Activated naive CD4-positive, alpha-beta T cell treated with anti-CD3 and anti-CD28 coated beads, Interleukin-2, amount 50 U/mL, for 16 hours (primary cell): ENCODE measurements at places on chromosomes 4 and X.

DNA sequence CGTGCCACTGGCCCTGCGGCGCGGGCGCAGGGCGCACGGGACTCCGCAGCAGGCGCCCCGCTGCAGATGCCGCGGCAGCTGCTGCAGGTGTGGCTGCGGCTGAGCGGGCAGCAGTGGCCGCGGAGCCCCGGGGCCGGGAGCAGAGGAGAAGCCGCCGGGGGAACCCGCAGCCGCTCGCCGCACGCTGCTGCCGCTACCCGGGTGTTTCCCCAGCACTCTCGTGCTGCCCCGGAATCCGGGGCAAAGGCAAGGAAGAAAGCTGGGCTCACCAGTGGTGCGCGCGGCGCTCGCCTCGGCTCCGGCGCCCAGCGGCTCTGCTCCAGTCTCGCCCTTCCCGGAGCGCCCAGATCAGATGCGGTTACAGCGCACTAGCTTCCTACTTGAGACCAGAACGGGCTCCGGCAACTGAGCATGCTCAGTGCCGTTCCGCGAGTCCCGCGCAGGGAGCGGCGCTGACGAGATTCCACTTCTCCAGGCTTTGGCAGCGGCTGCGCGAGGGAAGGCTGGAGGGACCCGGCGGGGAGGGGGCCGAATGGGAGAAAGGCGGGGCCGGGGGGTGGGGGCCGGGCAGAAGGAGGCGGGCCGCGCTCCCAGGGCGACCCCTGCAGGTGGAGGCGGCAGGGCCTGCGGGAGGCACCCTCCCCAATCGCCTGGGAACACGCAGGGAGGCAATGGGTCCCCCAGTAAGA is at the start of gene APBB2:
APBB2 (minus strand) TSS at position 407 of the 689 bp plus-strand sequence. CDS start 181,288 bp downstream, outside the sequence.
- peak; percentile 55 for DNase-seq

DNA sequence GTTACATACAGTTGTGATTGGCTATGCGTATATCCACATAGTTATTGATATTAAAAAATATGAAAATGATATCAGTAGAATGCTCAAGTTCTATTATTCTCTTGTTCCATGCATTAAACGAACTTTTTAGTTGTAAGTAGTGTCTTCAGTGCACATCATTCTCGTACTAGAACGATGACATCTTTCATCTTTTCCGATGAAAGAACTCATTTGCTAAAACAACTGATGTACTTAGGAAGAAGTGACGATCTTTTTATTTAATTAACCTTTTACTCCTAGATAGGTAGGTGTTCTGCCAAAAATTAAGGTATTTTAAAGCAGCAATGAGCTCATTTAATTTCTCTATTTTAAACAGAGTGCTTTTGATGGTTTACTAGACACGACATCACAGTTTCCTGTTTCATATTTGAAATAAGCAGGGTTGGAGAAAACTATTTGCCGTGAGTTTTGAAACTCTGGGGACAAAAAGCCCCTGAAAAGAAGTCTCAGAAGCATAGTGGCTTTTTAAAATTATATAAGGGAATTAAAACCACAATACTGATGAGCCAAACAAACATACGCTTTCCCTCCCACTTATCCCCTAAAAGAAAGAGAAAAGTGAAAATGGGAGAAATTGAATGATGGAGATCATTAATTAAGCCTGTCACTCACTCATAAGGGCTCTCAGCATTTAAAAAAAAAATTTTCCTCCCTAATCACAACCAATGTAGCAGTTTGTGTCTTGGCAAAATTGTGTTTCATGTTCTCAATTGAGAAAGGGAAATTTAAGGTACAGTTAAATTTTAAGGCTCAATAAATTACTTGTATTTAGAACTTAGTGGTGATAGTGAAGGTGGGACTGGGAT is 25.6 kb downstream of the SPRY1 start:
- DNase-seq = no peak

DNA sequence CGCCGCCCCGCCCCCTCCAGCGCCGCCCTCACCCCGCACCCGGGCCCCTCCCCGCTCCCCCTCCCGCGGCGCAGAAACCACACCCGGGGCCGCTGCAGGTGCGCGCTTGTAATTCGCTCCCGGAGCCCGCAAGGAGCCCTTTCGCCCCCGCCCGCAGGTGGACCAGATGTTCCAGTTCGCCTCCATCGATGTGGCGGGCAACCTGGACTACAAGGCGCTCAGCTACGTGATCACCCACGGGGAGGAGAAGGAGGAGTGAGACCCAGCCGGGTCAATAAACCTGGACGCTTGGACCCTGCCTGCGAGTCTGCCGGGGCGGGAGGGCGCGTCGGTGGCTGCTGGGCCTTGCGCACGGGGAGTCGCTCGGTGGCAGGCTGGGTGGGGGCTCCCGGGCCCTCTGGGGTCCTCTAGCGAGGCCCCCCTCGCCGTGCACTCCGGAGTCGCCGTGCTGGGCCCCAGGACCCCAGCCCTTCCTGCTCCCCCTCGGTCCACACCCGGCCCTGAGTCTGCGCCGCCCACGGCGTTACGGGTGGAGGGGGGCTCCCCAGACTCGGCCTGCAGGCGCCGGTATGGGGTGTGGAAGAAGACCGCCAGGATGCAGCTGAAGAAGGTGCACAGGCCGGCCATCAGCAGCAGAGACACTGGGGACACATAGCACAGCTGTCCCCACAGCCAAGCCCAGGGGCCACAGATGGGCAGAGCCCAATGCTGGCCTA is 7.1 kb downstream of the SLC49A3 start:
- peak; percentile 41 for DNase-seq

DNA sequence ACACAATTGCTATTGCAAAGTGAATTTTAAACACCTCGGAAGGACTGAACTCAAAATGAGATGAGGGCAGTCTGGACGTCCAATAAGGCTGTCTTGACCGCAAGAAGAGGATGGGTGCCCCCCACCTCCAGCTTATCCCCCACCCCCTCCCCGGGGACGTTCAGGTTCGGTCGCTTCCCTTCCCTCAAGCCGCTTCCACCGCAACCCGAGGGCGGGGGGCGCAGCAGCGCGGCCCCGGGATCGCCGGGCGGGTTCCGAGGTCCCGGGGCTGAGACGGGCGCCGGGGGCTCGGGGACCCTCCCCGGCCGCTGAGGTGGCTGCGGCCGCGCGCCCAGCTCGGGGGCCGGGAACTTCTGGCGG is 480 bp downstream of the USP46 start:
- no peak for DNase-seq

DNA sequence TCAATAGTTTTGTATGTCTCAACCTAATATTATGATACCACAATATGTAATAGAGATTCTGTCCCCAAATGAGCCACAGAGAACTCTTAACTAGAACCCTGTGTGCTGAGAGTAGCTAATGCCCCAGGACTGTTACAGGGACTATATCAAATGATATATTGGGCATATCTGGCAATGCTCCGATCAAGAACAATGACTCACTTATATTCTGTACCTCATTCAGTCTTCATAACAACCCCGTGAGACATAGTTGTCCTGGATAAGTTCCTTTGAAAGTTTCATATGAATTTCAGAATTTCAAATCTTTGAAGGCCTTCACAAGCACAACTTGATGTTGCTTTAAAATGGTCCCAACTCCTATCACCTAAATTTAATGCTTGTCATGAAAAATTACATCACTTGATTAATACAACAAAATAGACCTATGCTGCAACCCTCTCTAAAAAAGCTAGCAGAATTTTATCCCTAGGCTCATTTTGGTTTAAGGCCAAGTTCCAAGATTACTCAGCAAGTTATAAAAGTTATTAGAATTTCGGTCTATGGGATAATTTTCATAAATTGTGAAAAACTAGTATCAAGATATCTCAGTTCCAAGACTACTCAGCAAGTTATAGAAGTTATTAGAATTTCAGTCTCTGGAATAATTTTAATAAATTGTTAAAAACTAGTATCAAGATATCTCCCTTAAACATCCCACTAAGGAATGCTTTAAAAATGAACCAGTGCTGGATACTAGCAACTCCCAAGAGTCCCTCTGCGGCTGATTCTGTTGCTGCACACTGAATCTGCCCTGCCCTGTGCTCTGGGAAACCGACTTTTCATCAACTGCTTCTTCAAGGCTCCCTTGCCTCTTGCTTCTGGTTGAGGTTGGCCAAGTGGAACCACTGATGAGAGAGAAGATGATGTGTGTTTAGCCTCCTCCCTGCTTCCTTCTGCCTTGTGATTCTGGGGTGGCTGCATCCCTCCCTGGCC is 6.0 kb upstream of the ANXA3 start:
- DNase-seq = no peak

GRCh38 chr4:109214622-109215301 is 87.7 kb downstream of the COL25A1 start:
- no peak for DNase-seq

DNA sequence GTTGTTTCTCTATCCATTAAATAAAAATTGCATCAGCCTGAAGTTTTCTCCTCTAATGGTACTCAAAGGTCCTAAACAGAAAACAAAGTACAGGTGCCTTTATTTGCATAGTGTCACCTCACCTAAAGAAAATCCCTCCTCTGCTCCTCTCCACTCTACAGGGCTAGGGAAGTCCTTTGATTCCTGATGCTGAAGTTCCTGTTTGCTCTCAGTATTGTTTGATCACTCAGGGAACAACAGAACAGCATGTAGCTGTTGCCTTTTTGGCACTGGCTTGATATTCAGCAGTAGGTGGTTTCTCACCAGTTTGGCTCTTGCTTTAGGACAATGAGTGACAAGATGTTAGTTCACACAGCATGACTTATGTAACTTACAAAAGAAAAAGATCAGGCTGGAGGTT is 156.2 kb upstream of the SLC7A11 start:
- DNase-seq = no peak

- DNase-seq = peak; percentile 38
Observed at GRCh38 chr4:114180481-114180880, 201.0 kb upstream of the ARSJ start.

DNA sequence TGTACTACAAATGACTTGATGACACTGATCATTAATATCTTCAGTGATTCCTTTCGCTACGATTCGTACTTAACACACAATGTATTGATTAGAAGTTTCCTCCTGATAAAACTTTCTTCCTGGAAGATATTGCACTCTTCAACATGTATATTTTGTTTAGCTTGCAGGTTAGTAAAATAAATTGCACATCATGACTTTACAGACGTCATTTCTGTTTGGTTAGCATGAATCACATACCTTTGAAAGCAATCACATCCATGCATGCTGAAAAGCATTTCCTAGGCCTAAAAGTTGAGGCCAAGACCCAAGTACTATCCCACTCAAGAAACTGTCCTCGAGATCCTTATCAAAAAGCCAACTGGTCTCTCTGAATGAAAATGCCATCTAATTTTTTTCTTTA is 1841.0 kb upstream of the PCDH7 start:
- DNase-seq = no peak

DNA sequence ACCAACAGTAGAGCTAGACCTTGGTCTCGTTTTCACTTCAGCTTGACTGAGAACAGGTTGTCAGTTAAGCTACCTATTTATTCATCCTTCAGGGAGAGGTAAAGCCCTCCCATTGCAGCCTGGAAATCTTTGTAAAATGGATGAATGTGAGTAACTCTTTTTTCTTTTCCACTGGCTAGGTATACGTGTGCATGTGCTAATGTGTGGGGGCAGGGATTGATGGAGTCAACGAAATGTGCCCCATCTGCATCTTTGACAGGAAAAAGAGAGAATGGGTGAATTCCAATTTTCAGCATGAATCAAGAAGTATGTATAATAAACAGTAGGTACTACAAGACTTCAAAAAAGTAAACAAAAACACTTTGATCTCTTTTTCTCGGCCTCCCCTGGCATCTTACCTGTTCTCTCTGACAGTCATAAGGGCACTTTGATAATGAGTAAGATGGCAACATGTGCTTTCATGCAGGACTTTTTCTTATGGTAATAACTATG is at the start of gene IL21:
IL21 (minus strand) TSS at position 51 of the 492 bp plus-strand sequence. CDS start 55 bp downstream, outside the sequence.
- DNase-seq = peak; percentile 21

- DNase-seq = no peak
Observed at GRCh38 chr4:185950891-185951290, 118.1 kb upstream of the TLR3 start.

GRCh38 chrX:68536429-68536828 is 37.6 kb downstream of the YIPF6 start:
- DNase-seq = no peak

GRCh38 chr4:119666653-119667091 is 38.1 kb upstream of the PDE5A start:
- DNase-seq = no peak

- DNase-seq = peak; percentile 72
Observed at GRCh38 chr4:123396307-123397143, at the start of gene SPRY1. Gene SPRY1 (plus strand): TSS chr4:123396795. CDS start chr4:123401592, 4,797 bp downstream.

GRCh38 chr4:53590187-53590586 is 1.1 kb downstream of the LNX1 start:
- no peak for DNase-seq

- DNase-seq = no peak
Observed at GRCh38 chrX:119206203-119206602, 29.9 kb upstream of the PGRMC1 start.

DNA sequence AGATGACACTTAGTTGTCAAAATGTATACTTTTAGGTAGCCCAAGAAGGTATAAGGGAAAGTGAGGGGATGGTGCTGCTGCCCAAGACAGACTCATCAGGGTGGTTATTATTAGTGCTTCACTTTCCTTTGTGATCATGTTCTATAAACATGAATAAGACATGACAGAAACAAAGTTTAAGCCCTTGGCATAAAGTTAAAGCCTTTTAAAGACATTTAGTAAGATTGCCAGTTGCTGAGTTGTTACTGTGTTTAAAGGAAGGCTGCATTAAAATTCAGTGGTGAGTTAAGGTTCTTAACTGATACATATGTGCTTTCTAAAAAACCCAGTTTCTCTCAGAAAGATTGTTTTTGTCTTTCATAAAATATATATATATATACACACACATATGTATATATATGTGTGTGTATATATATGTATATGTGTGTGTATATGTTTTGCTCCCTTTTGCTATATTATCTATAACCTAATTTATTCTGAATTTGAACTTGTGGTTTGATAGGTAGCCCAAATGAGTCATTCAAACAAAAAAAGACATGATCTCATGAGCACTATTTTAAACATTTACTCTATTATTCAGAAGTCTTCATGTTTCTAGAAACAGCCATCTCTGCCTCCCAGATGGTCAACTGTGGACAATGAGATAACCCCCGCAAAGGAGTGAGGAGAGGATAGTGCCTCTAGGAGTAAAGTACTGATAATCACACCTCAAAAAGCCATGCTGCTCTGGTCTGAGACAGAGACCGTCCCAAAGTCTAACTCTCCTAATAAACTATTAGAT is 98.1 kb upstream of the OTUD4 start:
- DNase-seq = no peak

DNA sequence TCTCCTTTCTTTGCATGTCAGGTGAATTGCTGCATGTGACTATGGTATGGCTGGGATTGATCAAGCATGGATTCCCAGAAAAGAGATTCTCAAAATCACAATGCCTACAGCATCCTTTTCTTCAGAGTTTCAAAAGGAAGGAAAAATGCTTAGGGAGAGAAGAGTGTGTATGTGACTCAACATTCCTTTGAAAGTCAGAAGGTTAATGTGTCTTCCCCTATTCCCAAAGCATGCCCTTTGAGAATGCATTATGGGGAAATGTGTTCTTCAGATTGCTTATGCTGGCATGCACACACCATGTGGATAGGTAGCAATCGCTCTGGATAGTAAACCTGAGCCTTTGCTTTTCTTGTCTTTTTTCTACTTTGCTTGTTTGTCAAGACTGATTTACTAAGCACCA is 78.5 kb downstream of the ELOVL6 start:
- DNase-seq = no peak

- DNase-seq = no peak
Observed at GRCh38 chr4:85740431-85740861, 265.5 kb downstream of the ARHGAP24 start.

- DNase-seq = no peak
Observed at GRCh38 chr4:111230265-111230664, 607.4 kb upstream of the PITX2 start.

- peak; percentile 52 for DNase-seq
Observed at GRCh38 chrX:123833387-123833786, 26.5 kb upstream of the XIAP start.

- no peak for DNase-seq
Observed at GRCh38 chr4:26909369-26909768, 48.7 kb downstream of the STIM2 start.
